Activated CD4-positive, alpha-beta T cell treated with anti-CD3 and anti-CD28 coated beads for 36 hours (primary cell): ENCODE measurements at places on chromosomes 6 and 20. TPM values are rescaled to one million over a fixed set of nuclear protein-coding genes. Genes with fewer than 3 reads are reported as not detected.

GRCh38 chr20:8020314-8021079, 936 bp upstream of the TMX4 start:
- H3K36me3 ChIP-seq: no peaks in the 10 kb centered on the region
- no peaks in the 10 kb centered on the region for H3K27me3 ChIP-seq
- peak overlapping the region; percentile 85 for H3K4me3 ChIP-seq
- H3K4me1 ChIP-seq: peaks cover 16% of the 10 kb centered on the region
- no peak overlapping the region for H3K27ac ChIP-seq
- no peak for DNase-seq

DNA sequence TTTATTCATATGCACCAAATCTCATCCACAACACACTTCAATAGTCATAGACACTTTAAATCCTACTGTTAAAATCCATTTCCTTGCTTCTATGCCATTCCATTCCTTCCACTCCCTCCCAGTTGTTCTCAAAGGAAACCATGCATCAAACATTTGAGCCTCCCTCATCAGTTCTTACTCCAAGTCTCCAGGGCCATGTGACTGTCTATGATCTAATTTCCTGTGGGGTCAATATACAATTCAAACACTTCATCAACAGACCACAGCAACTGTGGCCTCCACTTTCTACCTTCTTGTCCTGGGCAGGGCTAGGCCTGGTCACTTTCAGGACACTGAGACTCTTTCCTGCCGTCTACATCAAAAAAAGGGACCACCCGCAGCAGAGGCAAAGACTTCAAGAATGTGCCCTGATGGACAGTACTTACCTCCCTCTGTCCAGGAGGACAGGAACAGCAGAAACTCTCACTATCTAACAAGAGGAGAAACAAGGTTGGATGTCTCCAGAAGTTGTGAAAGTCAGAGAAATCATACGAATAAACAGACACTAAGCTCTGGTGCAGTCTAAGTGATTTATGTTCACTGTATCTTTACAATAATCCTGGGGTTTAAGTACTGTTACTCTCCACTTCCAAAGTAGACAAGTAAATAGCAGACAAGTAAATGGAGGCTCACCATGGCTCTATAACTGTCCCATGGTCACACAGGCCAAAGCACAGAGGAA, 160.2 kb downstream of the QRSL1 start:
- H3K4me1 ChIP-seq: no peaks in the 10 kb centered on the region
- H3K36me3 ChIP-seq: no peaks in the 10 kb centered on the region
- H3K27me3 ChIP-seq: peaks cover 14% of the 10 kb centered on the region

- H3K27me3 ChIP-seq: peaks cover 2% of the 10 kb centered on the region
- peak; percentile 62 for DNase-seq
- H3K27ac ChIP-seq: no peak overlapping the region
- H3K4me3 ChIP-seq: no peak overlapping the region
- no peaks in the 10 kb centered on the region for H3K36me3 ChIP-seq
These were observed 12.3 kb upstream of the HDDC2 start for GRCh38 chr6:125314009-125314581.

DNA sequence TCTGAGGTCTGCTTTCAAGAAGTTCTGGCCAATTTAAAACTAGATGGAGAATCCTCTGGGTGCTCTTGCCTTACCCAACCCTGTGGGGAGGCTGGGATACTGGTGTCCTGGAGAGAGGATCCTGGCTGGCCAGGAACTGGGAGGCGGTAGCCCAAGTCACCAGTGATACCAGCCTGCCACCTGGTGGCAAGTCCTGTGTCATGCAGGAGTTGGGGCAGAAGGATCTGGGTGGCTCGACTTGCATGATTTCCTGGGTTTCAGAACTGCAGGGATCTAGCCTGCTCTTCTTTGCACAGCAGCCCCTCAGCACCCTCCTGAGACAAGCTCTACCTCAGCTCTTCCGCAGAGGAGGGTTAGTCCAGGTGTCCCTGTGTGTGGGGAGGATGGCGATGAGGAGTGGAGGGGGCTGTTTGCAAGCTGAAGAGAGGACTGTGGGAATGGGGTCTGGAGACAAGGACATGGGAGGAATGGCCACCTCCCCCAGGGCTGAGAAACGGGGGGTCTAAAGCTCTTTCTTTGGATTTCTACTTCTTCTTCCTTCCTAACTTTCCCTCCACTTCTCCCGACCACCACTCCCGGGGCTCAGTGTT, 4.2 kb downstream of the KCNK17 start:
- no peak overlapping the region for H3K27ac ChIP-seq
- peak; percentile 81 for DNase-seq
- no peak overlapping the region for H3K4me3 ChIP-seq
- no peaks in the 10 kb centered on the region for H3K36me3 ChIP-seq

GRCh38 chr6:140253096-140253495, 878.6 kb upstream of the CITED2 start:
- no peak for DNase-seq
- no peaks in the 10 kb centered on the region for H3K4me1 ChIP-seq
- H3K36me3 ChIP-seq: no peaks in the 10 kb centered on the region
- no peak overlapping the region for H3K4me3 ChIP-seq
- peaks cover 4% of the 10 kb centered on the region for H3K27me3 ChIP-seq

GRCh38 chr6:161058741-161059140, 67.2 kb downstream of the MAP3K4 start:
- H3K4me1 ChIP-seq: peaks cover 28% of the 10 kb centered on the region
- H3K27me3 ChIP-seq: no peaks in the 10 kb centered on the region
- H3K36me3 ChIP-seq: peaks cover 13% of the 10 kb centered on the region
- no peak for DNase-seq

- peaks cover 30% of the 10 kb centered on the region for H3K4me1 ChIP-seq
- H3K36me3 ChIP-seq: no peaks in the 10 kb centered on the region
- peak overlapping the region; percentile 96 for H3K27ac ChIP-seq
- H3K27me3 ChIP-seq: no peaks in the 10 kb centered on the region
These were observed 9.8 kb downstream of the BCAS4 start for GRCh38 chr20:50804437-50805348.

- DNase-seq: no peak
- H3K27me3 ChIP-seq: no peaks in the 10 kb centered on the region
- peaks cover 3% of the 10 kb centered on the region for H3K36me3 ChIP-seq
- H3K4me3 ChIP-seq: no peak overlapping the region
These were observed 283.4 kb upstream of the RUNX2 start for GRCh38 chr6:45044510-45045252.

DNA sequence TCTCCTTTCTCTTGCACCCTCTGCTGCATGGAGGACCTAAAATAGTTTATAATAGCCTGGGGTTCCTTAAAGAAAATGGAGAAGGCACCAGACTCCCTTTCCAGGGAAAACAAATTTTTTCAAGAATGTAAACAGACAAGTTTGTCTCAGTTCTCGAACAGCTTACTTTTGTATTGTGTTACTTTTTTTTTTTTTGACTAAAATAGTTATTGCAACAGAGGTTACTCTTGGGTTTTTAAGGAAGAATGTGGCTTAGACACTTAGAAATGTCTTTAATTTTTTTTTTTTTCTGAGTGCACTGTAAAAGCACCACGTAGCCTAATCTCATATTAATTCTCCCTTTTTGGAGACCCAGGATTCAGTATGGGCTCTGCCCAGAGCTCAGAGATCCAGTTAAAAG, 148.7 kb upstream of the CARMIL1 start:
- H3K4me3 ChIP-seq: no peak overlapping the region
- DNase-seq: no peak
- no peak overlapping the region for H3K27ac ChIP-seq
- no peaks in the 10 kb centered on the region for H3K27me3 ChIP-seq

DNA sequence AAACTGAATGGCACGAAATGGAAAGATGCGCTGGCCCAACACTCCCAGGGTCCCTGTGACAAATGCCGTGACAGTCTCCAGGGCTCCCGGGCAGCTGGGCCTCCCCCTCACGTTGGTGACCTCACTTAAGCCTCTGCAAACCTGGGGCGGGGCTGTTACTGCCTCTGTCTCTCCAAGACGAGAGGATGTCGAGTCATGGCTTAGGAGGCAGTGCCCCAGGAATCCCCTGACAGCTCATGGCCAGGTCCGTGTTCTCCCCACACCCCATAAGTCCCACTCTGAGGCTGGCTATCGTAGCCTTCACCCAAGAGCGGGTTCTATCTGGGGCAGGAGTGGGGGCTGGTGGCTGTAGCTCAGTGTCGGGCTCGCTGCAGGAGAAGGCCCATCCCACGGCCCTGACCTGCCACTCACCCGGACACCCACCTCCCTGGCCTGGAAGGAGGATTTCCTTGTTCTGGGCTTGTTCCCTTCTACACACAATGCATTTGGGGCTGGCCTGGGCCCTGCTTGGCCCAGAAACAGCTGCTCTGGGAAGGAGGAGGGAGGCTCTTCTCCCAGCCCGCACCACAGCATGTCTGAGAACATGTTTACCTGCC, 5.6 kb upstream of the RPS21 start:
- DNase-seq: no peak
- H3K4me1 ChIP-seq: peaks cover 23% of the 10 kb centered on the region
- no peak overlapping the region for H3K4me3 ChIP-seq
- H3K36me3 ChIP-seq: peaks cover 26% of the 10 kb centered on the region
- H3K27me3 ChIP-seq: no peaks in the 10 kb centered on the region
- no peak overlapping the region for H3K27ac ChIP-seq

DNA sequence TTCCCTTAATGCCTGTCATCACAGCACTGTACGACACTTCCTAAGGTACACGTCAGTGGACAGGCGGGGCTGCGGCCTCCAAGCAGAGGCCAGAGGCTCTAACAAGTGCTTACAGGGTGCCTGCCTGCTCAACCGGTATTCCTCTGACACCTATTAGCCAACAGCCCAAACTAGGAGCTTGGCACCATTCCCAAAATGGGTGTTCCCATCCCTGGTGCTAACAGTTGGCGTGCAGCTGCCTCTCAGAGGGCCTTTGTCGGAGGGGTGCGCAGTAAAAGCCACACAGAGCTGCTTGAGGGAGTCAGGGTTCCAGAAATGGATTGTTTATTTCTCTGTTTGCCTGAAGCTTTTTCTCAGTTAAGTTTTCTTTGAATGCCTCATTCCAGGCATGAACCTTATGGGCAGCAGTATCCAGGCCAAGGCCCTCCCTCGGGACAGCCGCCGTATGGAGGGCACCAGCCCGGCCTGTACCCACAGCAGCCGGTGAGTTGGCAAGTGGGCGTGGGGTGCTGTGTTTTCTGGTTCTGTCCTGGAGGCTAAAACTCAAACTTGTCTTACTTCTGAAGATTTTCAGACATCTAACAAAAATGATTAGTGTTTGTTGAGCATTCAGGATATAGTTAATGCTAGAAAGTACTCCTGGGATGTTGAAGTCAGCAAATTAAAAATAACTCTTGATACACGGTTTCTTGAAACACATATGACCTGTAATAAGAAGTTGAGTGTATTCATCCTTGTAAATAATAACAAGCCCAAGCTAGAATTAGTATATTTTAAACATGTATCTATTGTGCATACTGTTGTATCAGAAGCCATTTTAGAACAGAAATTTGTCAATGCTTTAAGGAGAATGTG, 124.7 kb downstream of the TMEM242 start:
- no peak for DNase-seq
- peaks cover 23% of the 10 kb centered on the region for H3K36me3 ChIP-seq
- no peak overlapping the region for H3K27ac ChIP-seq
- no peak overlapping the region for H3K4me3 ChIP-seq

GRCh38 chr20:62460678-62461077, 15.1 kb downstream of the GATA5 start:
- no peak overlapping the region for H3K4me3 ChIP-seq
- H3K36me3 ChIP-seq: no peaks in the 10 kb centered on the region
- no peak for DNase-seq
- no peaks in the 10 kb centered on the region for H3K4me1 ChIP-seq
- peaks cover 5% of the 10 kb centered on the region for H3K27me3 ChIP-seq

Gene MOCS1
- total RNA-seq: 6.2 TPM

Gene CD109
- 15.8 TPM for total RNA-seq

Gene BIRC7
- total RNA-seq: not detected

Gene TUBB1
- total RNA-seq: not detected

Gene TULP1
- not detected for total RNA-seq

Gene MYCT1
- not detected for total RNA-seq

Gene F13A1
- total RNA-seq: not detected
